ENCODE measurements at places on chromosomes 1 and 21. TPM values are rescaled to one million over a fixed set of nuclear protein-coding genes. Genes with fewer than 3 reads are reported as not detected.

The OLFM3 gene
- not detected for total RNA-seq

The SVBP gene
- 16.8 TPM for total RNA-seq

The PODN gene
- total RNA-seq: 2.5 TPM

The PCAT6 gene
- total RNA-seq: 0.81 TPM

The NPHP4 gene
- 8.7 TPM for total RNA-seq

The HHIPL2 gene
- not detected for total RNA-seq

DNA sequence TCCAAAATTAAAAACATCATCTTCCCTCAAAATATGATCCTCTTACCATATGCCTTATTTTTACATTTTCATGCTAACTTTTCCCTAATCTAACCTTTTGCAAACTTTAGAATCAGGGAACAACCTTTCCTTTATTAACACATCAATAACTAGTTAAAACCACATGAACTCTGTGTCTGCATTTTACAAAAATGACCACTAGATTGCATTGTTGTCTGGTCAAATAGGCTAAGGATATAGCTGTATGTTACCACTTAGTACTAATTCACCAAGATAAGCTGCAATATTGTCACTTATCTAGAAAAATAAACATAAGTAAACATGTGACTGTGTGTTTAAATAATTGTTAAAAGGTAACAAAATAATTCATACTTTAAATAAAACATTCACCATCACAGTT is 82.3 kb downstream of the DENND1B start:
- H3K27me3 ChIP-seq: no peaks in the 10 kb centered on the region
- H3K36me3 ChIP-seq: no peaks in the 10 kb centered on the region
- H3K4me1 ChIP-seq: peaks cover 33% of the 10 kb centered on the region
- H3K4me3 ChIP-seq: no peak overlapping the region

DNA sequence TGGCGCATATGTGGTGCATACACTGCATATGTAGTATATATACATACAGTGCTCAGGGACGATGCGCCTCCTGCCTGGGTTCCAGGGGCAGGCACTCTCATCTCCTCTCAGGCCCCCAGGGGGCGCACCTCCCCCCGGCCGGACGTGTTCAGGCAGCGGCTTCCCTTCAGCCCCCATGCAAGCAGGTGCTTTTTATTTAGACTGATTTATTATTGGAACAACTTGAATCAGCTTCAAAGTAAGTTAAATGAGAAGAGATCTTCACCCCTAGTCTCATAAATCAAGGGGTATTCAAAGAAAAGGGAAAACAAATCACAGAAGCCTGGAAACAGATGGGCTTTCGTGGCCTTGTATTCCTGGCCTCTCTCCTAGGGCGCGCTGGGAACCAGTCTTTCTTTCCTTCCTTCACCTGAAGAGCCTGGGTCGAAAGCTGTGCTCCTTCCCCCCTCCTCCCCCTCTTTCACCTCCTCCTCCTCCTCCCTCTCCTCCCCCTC is 64.6 kb downstream of the UBIAD1 start:
- H3K36me3 ChIP-seq: no peaks in the 10 kb centered on the region
- peak; percentile 87 for DNase-seq
- H3K27ac ChIP-seq: no peak overlapping the region

GRCh38 chr1:96660051-96660450 is 61.5 kb upstream of the PTBP2 start:
- no peak for DNase-seq
- no peaks in the 10 kb centered on the region for H3K36me3 ChIP-seq
- no peak overlapping the region for H3K27ac ChIP-seq
- no peaks in the 10 kb centered on the region for H3K27me3 ChIP-seq
- H3K4me1 ChIP-seq: no peaks in the 10 kb centered on the region

- no peak overlapping the region for H3K27ac ChIP-seq
- no peaks in the 10 kb centered on the region for H3K4me1 ChIP-seq
- no peaks in the 10 kb centered on the region for H3K27me3 ChIP-seq
- no peak overlapping the region for H3K4me3 ChIP-seq
- no peaks in the 10 kb centered on the region for H3K36me3 ChIP-seq
These were observed 73.8 kb downstream of the BCAR3 start for GRCh38 chr1:93607814-93608186.

DNA sequence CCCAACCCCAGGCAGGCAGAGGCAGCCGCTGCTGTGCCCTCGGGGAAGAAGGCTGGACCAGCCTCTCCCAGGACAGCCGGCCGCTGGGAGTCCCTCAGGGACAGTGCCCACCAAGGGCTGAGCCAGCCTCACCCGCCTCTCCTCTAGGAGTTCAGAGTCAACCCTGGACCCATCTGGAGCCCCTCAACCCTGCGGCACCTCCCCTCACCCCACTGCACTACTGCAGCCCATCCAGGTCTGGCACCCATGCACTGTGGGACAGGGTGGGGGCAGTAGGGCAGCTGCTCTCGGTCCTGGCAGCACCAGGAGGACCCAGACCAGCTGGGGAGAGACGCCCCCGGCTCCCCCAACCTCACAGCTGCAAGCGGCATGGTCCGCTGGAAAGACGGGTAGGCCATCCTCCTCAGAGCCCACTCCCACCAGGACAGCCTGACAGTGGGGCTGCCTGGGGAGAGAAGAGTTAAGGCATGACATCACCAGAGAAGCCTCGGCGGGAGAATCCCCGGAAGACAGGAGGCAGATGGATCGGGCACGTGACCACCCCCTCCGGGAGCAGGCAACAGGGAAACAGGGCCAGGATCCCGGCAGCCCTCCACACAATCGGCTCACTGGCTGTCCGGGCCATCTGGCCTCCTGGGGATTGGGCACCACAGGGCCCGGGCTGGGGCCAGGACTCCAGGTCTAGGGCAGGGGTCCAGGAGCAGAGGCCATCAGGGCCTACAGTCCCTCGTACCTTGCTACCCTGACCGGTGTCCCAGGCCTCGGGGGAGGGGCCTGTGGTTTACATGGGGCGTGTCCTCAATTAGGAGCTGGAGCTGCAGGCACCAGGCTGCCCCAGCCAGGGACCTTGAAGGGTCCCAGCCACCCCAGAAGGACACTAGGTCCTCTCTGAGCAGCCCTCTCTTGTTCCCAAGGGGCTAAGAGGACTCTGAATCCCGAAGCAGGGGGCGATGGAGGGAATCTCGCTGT is 3.1 kb downstream of the ACAP3 start:
- H3K27me3 ChIP-seq: no peaks in the 10 kb centered on the region
- H3K36me3 ChIP-seq: peaks cover 2% of the 10 kb centered on the region
- H3K4me1 ChIP-seq: peaks cover 59% of the 10 kb centered on the region
- H3K27ac ChIP-seq: peak overlapping the region; percentile 77
- no peak for DNase-seq

GRCh38 chr1:201739492-201740085 is 89.4 kb upstream of the IPO9 start:
- H3K4me1 ChIP-seq: peaks cover 30% of the 10 kb centered on the region
- peak; percentile 88 for DNase-seq
- H3K36me3 ChIP-seq: no peaks in the 10 kb centered on the region
- no peaks in the 10 kb centered on the region for H3K27me3 ChIP-seq

All from spleen (tissue), 13 donors.